Posterior cingulate gyrus (tissue), 11 donors: ENCODE measurements at places on chromosomes 6 and 20.

- DNase-seq = no peak
Measured at GRCh38 chr20:33676652-33677645, 2.7 kb upstream of the NECAB3 start.

DNA sequence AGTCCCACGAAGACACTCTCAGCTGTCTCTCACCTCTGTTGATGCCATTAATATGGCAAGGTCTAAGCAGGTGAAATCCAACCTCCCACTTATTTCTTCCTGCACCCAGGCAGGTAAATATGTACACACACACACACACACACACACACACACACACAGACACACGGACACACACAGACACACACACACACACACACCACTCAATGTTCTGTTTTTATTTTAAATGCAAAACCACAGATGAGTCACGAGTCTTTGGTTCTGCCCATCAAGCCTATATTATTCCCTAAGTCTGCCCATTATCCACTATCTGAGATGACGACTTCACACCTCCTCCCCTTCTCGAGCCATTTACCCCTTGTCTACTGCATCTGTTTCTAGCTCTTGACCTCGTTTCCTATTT, 344.7 kb downstream of the CDH26 start:
- no peak for DNase-seq

DNA sequence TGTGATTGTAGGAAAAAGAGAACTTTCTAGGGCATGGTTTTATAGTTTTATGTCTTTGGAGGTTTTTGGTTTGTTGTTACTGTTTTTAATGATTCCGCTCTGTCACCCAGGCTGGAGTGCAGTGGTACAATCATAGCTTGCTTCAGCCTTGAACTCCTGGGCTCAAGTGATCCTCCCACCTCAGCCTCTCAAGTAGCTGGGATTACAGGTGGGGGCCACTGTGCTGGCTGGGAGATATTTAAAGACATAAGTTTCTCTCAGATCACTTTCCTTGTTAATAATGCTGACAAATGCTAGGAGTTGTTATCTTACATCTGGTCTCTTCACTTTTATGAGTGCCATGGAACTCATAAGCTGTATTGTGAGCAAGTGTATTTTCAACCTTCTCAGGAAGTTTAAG, 116.3 kb downstream of the SCAF8 start:
- no peak for DNase-seq

GRCh38 chr6:45084257-45084656, 243.9 kb upstream of the RUNX2 start:
- no peak for DNase-seq

GRCh38 chr6:51459958-51460357, 627.5 kb downstream of the PKHD1 start:
- no peak for DNase-seq

DNA sequence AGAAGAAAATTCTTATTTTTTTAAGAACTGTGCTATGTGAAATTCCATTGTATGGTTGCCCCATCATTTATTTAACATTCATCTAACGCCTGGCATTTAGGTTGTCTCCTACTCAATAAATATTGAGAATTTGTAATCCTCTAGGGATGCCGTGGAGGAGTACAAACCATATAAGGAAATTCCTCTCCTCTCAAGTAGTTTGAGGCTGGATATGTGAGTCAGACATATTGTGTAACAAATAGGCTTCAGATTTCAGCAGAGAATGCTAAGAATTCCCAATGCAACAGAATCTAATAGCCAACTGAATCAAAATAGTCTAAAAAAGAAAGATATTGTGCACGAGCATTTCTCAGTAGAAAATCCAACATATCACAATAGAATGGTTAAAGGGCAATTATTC, 174.7 kb downstream of the OTOR start:
- DNase-seq = no peak

DNA sequence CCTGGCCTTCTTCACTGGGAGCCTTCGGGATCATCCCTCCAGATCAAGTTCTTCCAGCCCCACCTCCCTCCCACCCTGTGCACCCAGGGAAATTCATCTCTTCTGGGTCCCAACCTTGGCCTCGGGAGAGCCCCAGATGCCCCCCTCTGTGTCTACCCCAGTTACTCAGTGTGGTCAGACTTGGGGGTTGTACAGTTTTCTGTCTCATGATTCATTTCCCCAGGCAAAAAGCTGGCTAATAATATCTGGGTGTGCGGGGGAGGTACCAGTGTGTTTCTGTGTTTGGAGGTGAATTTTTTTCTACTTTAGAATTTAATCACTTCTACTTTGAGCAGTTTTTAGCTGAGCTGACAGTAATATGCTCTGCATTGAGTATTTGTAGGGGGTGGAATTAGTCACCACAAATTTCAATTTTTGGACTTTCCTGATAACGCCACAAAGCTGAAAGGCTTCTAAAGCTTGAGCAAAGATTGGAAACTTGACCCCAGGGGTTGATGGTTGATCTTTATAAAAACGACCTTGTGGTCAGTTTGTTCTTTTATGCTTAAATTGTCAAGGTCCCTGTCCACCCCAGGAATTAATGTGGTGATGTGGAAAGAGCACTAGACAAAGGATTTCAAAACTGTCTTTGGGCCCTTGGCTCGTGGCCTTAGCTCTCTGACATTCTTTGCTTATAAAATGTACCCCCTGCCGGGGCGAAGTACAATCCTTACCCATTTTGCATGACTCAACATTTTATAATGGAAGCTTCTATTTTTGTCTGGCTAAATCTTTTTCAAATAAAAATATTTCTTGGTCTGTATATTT, 284.7 kb upstream of the TAB2 start:
- DNase-seq = no peak

DNA sequence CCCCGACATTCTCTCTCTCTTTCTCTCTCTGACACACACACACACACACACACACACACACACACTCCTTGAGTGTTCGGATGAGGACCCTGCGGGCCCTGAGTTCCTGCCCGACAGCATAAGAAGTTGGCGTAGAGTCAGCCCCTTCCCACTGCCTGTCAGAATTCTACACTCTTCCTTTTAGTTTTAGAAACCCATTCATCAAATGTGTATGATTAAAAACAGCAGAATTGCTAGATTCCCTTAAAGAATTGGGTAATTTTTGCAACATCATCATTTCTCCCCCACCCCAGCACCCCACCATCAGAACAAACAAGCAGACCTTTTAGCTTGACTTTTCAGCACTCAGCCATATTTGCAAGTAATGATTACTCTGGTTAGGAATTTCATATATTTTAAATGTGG, 322.8 kb downstream of the FARS2 start:
- DNase-seq = no peak

GRCh38 chr6:5998711-5999687, 7.7 kb downstream of the NRN1 start:
- DNase-seq = peak; percentile 24

- peak; percentile 54 for DNase-seq
Measured at GRCh38 chr20:35009665-35010328, 54.1 kb downstream of the MYH7B start.

DNA sequence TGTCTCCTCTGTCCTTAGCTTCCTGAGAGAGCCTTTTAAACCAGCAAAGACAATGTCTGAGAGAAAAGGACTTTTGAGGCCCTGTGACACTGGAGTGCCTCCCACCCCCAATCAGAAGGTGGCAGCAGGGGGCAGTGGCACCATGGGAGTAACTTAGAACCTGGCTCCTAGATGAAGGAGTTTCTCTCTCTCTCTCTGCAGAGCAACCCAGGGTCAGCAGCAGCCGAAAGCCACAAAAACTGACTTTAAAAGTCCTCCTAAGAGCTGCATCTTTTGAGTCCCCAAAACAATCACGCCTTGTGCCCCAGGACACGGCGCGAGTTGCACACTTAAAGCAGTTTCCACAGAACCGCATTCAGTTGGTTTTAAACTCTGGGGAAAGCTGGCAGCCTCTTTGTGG, 5.3 kb upstream of the TCP11 start:
- DNase-seq = no peak

DNA sequence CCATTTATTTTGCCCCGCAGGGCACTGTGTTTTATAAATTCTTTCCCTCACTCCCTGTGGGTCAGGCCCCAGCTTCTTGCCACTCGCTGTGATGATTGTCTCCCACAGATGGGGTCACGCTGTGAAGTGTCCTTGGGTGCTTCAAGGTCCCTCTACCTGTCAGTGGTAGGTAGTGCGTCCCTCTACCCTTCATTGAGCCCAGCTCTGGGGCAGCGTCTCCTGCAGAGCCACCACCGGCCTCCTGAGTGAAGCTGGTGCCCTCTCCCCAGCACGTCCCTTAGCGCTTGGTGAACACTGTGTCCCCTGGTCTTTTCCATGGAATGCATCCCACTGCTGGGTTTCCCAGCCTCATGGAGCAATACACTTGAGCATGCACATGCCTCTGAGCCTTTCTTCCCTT, 108.2 kb downstream of the NRN1 start:
- no peak for DNase-seq

DNA sequence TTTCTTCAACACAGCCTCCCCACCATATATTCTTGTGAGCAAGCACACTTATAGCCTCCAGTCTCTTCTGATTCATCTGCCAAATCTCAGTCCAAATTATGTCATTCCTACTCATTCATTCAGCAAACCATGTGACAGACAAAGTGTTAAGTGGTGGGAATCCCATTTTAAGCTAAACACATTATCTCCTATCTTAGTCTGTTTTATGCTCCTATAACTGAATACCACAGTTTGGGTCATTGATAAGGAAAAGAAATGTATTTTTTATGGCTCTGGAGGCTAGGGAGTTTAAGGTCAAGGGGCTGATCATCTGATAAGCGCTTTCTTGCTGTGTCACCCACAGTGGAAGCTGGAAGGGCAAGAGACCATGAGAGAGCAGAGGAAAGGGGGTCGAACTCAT, 23.9 kb upstream of the SMIM13 start:
- DNase-seq = no peak

DNA sequence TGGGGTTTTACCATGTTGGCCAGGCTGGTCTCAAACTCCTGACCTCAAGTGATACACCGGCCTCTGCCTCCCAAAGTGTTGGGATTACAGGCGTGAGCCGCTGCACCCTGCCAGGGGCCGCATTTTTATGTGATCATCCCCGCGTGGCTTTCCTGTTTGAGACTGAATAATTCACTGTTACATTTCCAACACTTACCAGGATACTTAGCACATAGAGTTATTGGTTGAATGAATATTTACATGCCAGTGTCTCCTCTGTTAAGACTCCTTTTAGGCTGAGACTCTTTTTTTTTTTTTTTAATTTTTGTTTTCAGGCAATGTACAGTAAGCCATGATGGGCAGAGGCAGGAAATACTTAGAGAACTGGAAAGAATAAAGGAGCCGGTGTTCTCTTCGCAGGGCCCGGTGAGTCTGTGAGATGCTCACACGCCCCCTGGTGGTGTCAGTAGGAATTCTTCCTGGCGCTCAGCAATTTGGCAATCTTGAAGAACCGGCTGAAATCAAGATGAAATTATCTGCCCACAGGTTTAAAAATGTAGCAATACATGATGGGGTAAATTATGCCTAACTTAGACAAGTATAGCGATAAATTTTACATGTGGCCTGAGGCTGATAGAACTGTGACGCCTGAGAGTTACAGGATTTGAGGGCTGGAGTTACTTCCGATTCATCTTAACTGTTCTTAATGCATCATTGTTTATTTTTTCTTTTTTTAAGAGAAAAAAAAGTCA, 7.6 kb upstream of the RNF114 start:
- peak; percentile 87 for DNase-seq

GRCh38 chr6:68040312-68040778, 594.7 kb upstream of the ADGRB3 start:
- no peak for DNase-seq

- DNase-seq = no peak
Measured at GRCh38 chr20:43363506-43363905, 94.2 kb upstream of the SRSF6 start.

DNA sequence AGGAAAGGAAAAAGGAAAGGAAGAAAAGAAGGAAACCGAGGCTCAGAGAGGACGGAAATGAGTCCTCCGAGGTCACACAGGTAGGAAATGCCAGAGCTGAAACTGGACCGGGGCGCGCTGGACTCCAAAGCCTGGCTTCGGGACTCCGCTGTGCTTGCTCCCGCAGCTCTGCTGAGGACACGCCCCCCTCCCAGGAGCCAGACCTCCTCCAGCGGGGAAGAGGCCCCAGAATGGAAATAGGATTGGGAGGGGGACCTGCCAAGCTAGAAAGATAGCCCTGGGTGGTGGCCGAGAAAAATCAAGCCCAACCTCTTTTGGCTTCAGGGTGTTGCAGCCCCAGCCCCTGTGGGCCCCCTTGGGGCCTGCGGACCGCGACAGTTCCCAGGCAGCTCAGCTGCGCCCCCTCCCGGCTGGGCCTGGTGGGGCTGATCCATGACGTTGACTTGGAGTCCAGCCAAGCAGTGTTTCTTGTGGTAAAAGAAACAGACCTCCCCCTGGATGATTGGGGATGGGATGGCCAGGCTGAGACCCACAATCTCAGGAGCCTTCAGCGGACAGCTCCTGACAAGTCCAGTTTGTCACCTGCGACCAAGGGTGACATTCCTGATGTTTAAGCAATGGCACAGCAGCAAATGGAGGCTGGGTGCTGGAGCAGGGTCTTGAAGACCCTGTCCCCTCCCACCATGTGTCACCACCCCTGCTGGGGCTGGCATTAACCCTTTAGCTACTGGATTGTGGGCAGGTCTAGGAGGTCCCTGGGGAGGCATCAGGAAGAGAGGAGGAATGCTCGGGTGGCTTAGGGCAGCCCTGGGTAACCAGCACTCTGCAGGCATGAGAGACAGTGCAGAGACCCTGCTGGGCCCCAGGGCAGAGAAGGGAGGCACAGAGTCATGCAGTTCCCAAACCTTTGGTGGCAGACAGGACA, 55.4 kb downstream of the RIPOR3 start:
- DNase-seq = peak; percentile 25

GRCh38 chr6:62371453-62372210, 85.6 kb upstream of the KHDRBS2 start:
- no peak for DNase-seq

GRCh38 chr6:71822625-71823024, 63.7 kb upstream of the RIMS1 start:
- DNase-seq = no peak

- no peak for DNase-seq
Measured at GRCh38 chr6:100574836-100575235, 110.1 kb upstream of the SIM1 start.

GRCh38 chr20:19120569-19120968, 91.9 kb upstream of the SLC24A3 start:
- no peak for DNase-seq

GRCh38 chr6:31450751-31451150, 47.2 kb upstream of the MICB start:
- no peak for DNase-seq

GRCh38 chr20:31861385-31862156, 8.8 kb downstream of the DUSP15 start:
- peak; percentile 86 for DNase-seq

DNA sequence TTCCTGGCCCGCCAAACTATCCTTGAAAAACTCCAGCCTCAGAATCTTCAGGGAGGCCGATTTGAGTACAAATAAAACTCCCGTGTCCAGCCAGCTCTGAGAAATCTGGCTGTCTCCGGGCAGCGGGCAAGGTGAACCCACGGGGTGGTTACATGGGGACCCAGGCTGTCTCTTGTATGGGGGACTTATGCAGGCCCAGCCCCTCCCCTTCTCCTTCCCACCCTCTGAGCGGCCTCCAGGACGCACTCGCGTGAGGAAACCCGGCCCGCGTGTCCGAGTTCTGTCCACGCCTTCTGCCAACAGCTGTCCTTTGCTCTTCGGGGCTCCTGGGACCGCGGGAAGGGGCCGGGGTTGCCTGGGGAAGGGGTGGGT, 36.3 kb upstream of the BLCAP start:
- DNase-seq = no peak
